ENCODE measurements at places on chromosomes 5 and 9. TPM values are rescaled to one million over a fixed set of nuclear protein-coding genes. Genes with fewer than 3 reads are reported as not detected.

GRCh38 chr9:110040788-110041187, 167.2 kb downstream of the C9orf152 start:
- no peak for DNase-seq

DNA sequence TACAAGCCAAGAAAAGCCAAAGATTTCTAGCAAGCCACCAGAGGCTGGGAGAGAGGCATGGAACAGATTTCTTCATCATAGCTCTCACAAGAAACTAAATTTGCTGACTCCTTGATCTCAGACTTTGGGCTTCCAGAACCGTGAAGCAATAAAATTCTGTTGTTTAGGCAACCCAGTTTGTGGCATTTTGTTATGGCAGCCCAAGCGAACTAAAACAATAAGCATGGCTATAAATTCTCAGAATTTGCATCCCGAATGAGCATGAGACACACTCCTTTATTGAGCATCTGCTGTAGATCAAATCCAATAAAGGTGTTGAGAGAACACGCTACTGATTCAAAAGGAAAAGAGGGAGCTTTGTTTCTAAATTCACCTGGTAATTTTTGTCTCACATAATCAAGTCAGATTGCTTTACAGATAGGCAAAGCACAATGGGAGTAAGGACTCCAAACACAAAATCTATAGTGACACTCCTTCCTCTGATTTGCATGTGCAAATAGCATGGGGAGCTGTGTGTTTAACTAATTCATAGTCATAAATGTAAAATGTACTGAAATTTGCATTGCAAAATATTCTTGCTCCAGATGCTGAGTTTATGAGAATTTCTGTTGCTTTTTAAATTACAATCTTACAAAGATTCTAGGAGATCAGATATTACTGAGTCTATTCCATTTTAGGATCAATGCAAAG, 308.7 kb downstream of the MED10 start:
- DNase-seq = no peak

Gene SPAG8
- total RNA-seq = 0.61 TPM

Gene ROPN1L
- 0.93 TPM for total RNA-seq

- DNase-seq = no peak
These were observed 949 bp downstream of the SNCB start for GRCh38 chr5:176629317-176629852.

Gene DOLK
- 16.7 TPM for total RNA-seq

DNA sequence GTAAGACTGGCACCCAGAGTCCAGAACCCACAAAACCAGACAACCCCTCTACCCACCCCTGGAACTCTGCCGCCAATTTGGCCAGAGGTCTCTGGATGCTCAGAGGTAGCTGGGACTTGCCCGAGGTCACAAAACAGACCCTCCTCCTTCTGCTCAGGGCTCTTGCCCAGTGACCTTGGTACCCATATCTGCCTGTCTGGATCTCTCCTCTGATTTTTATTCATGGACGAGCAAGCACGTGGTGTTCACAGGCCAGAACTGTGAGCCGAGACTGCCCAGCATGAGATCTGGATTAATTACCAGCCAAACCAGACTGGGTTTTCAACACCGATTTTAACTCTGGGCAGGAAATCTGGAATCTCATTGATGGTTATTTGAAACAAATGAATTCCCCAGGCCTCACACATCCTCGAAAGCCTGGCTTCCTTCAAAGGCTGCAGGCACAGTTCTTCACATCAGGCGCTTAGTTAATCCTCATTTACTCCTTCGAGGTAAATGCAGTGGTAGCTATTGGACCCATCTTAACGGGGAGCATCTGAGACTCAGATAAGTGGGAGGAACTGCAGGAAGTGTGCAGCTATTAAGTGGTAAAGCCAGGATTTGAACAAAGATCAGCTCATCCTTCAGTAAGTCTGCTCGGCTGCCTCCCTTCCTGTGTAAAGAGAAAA, 21.4 kb downstream of the COL27A1 start:
- DNase-seq = no peak

DNA sequence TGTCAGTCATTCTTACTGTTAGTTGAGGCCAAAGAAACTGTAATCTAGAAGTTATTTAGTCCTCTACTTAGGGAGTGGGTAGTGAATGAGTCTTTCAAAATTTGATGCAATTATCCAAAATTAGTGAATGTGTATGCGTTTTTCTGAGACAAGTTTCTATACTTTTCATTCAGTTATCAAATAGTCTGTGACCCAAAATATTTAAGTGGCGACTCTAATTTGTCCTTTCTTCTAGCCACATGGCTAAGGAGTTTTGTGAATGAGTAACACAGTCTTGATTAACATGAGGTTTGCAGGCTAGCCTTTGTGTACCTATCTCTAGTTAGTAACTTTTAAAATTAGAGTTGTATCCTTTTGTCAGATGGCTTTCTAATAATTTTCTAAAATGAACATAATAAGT, 45.6 kb downstream of the COMMD10 start:
- DNase-seq = no peak
